Stimulated activated CD8-positive, alpha-beta memory T cell treated with anti-CD3 and anti-CD28 coated beads, Interleukin-15, amount 100 ng/mL, for 24 hours (primary cell): ENCODE measurements at places on chromosomes 6 and 20.

DNA sequence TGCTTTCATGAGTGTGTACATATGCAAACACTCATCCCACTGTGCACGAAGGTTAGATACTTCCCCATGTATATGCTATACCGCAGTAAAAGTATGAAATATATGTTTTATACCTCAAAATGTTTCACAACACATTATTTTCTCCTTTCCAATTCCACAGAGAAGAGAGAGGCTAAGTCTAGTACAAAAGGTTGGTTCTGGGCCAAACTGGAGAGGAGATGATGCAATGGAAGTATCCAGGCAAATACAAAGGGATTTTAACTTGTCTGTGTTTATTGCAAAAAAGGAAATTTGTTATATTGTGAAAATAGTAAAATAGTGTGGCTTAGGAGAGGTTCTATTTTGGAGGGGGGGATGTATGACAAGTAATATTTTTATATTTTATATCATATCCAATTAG is 112.6 kb downstream of the PLCB1 start:
- no peak for DNase-seq

GRCh38 chr6:44829836-44830235 is 442.3 kb downstream of the CDC5L start:
- DNase-seq, result no peak

GRCh38 chr6:16688984-16689636 is 72.2 kb downstream of the ATXN1 start:
- no peak for DNase-seq

DNA sequence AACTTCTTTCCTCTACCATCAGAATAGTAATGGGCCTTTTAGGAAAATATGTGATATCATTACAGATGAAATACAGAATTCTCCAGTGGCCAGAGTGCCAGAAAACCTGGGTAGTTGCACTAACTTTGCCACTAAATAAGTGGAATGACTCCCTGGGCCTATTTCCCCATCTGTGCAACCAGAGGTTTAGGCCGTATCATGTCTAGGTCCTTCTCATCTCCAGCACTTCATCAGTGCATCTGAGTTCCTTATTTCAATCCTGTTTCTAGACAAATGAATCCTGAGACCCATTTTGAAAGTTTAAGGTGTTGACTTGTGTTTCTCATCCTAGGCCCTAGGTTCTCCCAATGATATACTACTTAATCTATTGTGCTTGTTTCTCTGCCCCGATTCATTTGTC is 236.2 kb downstream of the CD83 start:
- no peak for DNase-seq

DNA sequence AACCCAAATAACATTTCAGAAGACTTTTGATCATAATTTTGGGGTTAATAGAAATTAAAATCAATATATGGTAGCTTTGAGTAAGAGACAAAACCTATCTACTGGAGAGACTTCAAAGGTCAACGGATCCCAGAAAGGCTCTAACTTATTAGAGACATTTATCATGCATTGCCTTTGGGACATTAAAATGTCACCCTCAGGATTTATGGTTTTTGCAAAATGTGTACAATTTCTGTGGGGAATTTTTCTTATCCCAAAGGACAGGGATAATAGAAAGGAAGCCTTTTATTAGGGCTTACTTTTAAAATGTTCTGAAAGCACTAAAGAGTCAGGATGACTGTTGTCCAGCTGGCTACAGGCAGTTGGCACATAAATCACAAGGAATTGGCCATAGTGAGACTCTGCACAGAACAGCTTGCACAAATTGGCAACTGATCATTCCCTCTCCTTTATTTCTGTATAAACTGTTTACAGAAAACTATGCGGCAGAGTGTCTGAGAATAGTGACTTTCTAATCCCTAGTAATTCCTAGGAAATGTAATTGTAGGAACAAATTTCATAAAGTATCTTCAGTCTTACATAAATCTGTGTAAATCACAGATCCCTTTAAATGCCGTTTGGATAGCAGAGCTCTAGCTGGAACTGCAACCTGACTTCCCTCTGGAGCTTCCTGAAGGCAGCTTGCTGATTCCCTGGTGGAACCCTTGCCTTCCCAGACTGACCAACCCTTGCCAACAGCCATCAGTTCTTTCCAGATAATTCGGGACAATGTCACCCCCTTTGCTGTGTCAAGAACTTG is 201.1 kb upstream of the PREP start:
- DNase-seq, result no peak

GRCh38 chr20:13397300-13397724 is 176.2 kb downstream of the ISM1 start:
- DNase-seq, result no peak

DNA sequence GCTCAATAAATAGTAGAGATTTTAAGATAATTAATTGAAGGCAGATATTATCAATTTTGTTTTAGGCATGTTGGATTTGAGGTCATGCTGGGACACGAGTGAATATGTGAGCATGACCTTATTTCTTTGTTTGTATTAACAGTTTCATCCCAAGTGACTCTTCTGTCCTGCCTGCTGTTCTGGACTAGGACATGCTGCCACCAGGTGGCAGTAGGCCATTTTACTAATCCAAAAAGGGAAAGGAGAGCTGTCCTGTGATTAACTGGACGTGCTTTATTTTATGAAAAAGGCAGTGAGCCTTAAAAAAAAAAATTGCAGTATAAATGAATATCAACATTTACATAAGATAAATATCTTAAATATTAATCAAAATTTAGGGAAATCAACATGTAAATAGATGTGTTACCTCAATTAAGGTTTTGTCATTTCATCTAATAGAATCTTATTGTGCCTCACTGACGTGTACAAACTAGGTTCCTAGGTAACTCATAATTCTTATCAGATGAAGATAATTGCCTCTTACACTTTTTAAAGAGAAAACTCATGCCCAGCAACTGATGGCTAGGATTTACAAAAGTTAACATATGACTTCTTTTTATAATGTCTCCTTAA is 49.8 kb downstream of the FRK start:
- no peak for DNase-seq

DNA sequence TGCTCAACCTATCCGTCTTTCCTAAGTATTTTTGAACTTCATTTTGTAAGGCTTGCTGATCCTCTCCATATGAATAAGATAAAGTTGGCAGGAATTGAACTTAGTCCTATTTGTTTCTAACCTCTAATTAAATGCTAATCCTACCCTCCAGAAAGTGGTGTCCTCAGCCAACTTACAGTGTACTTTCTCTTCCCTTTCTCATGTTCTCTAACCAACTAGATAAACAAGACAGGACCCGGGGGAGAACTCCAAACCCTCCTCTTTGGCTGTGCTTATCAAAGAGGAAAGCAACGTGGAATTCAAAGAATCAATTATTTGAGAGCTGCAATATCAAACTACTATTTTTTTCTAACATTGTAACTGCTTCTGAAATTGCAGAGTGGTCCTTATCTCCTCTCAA is 56.5 kb upstream of the NRSN1 start:
- no peak for DNase-seq

DNA sequence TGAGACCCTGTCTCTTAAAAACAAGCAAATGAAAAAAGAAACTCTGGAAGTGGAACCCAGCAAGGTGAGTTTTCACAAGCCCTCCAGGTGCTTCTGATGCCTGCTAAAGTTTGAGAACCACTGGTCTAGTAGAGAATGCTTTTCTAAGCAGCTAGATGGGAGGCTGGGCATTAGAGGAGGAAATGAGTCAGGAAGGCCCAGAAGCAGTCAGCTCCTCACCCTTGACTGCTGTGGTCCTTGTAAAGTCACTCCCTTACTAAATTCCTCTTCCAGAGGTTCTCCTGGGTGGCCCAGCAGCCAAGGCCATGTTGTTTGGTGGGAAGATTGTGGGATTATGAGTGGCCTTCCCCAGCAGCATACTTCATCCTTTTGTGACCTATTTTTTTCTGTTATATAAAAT is 52.0 kb upstream of the FYN start:
- DNase-seq, result no peak

DNA sequence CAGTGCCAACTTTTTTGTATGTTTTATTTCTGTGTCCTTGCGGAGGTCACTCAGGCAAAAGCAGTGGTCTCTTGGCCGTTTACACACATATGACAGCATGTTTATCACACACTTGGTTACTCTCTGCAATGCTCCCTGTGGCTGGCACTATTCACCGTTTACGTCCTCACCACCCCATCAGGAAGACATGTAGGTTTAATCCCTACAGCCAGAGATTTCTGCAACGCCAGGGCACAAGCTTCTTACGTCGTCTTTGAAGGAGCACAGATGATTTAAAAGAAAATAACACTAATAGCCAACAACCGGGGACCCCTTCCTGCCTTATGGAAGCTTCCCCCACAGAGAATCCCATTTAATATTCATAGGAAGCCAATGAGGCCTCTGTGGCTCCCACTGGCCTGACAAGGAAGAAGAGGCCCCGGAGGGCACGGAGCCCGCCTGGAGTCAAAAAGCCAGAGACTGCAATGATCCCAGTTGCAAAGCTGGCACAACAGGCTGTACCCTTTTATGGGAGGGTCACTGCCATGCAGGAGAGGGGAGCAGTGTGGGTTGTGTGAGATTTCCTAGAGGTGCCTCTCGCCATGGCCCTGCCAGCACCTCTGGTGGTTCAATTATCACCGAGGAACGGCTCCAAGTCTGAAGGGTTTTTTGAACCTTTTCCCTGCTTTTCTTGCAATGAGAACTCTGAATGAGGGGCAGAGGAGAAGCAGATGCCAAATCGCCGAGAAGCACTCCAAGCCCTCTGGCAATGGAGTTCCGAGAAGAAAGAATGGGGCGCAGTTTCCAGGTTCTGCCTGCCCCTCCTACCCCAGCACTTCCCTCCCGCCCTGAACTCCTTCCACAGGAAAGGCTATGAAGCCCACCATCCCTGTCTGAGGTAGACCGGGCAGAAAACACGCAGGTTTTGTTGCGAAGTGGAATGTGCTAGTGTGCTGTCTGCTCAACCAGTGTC is 96.2 kb downstream of the THBS2 start:
- DNase-seq, result no peak

DNA sequence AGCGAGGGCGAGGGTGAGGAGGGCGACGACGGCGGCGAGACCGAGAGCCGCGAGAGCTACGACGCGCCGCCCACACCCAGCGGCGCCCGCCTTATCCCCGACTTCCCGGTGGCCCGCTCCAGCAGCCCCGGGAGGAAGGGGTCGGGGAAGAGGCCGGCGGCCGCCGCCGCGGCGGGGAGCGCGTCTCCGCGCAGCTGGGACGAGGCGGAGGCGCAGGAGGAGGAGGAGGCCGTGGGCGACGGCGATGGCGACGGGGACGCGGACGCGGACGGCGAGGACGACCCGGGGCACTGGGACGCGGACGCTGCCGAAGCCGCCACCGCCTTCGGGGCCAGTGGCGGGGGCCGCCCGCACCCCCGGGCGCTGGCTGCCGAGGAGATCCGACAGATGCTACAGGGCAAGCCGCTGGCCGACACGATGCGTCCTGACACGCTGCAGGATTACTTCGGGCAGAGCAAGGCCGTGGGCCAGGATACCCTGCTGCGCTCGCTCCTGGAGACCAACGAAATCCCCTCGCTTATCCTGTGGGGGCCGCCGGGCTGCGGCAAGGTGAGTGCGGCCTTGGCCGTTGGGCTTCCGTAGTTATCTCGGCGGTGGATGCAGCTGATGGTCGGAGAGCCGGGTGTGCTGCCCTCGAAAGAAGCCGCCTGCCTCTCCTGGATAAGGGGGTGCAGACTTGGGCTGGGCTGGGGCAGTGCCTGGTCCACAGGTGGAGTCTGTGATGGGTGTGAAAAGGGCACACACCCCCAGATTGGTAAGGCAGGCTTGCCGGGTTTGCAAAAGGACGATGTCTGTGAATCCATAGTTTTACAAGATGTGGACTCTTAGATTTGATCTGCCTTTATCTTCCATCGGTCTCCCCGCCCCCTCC is 938 bp downstream of the WRNIP1 start:
- peak; percentile 10 for DNase-seq

DNA sequence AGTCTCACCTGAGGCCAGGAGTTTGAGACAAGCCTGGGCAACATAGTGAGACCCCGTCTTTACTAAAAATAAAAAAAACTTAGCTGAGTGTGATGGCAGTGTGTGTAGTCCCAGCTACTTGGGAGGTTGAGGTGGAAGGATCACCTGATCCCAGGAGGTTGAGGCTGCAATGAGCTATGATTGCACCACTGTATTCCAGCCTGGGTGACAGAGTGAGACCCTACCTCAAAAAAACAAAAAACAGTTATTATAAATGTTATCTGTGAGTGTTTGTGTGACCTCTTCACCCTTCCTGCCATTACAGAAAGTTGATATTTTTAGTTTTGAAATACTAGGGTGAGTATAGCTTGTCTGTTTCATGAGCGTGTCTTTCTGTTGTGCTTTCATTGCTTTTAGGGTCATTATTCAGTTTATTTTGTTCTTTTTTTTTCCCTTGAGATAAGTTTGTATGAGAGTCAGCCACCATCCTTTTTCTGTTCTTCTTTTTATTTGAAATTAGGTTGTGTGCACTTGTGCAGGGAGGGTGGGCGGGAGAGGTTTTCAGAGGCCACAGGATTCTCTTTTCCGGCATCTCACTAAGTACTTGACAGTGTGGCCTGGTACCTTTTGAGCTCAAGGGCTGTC is 26.2 kb downstream of the CDYL start:
- no peak for DNase-seq

- DNase-seq, result no peak
Measured at GRCh38 chr20:21432911-21433310, 35.6 kb upstream of the NKX2-4 start.

GRCh38 chr20:10307359-10307735 is 88.7 kb downstream of the SNAP25 start:
- DNase-seq, result no peak

DNA sequence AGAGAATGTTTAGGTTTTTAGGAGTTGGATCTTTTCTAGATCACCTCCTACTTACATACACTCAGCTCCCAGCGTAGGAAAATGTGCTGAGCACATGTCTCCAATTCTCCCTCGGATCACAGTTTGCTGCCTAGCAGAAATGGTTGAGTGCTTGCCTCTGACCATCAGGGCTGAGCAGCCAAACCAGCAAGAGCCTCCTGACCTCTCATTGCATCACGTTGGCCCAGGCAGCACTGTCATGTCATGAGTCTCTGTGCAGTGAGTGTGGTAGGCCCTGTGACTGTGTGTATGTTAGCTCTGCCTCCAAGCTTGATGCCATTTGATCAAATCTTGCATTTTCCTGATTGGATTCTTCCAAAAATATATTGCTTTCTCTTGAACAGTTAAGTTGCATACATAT is 112.0 kb downstream of the LRRC1 start:
- no peak for DNase-seq

DNA sequence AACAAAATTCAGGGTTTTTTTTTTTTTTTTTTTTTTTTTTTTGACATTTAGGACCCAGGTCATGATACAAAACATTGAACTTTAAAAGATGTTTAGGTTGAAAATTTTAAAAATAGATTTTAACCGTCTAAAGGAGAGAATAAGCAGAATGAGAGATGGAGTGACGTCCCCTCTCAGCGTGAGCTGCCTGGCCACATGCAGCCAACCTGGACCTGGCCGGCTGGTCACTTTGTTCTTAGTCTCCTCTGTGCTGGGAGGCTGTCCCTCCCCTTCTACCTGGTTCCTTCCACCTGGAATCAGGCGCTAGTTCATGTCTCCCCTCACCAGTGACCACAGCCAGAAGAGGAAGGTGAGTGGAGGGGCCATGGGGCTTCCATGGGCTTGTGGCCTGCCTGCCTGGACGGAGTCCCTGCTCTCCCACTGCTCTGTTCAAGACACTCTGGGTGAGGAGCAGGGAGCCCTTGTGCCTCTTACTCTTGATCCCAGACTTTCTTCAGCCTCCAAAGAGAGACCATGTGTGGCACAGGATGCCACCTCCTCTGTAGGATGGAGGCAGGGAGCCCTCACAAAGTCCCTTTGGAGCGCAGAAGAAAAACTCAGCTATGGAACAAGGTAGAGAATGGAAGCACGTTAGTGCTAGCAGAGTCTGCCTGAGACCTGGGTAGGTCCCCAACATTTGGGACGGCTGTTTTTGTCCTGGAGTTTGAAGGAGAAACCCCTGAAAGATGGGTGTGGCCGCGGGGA is 31.7 kb downstream of the IRF4 start:
- no peak for DNase-seq

- no peak for DNase-seq
Measured at GRCh38 chr20:17128206-17128605, 98.6 kb upstream of the PCSK2 start.
